ENCODE measurements at places on chromosomes 7 and 10.

- DNase-seq, result no peak
Measured at GRCh38 chr7:91435381-91436059, 171.3 kb downstream of the FZD1 start.

DNA sequence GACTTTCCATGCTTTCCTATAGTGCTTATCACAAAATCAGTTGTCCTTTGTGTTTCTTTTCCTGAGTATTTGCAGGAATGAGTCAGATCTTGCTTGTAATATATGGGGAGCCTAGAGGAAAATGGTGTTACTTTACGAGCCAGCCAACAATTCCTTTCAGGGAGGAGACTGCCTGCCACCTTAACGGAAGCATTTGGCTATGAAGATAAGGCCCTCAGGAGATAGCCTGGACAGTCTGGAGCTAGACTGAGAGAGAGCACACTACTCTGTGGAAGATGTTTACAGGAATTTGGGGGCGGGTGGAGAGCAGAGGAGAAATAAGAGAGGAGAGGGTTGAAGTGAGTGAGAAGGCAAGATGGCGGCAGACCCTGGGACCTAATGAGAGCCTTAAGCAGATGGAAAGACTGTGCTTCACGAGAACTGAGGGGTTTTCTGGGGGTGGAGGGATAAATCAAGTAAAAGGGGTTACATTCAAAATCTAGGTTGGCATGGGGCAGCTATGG, 126.3 kb downstream of the SNX10 start:
- no peak for DNase-seq

GRCh38 chr7:28298870-28299518, 113.3 kb upstream of the CREB5 start:
- DNase-seq, result peak; percentile 70

GRCh38 chr10:21954132-21954531, 49.4 kb downstream of the DNAJC1 start:
- DNase-seq, result no peak

DNA sequence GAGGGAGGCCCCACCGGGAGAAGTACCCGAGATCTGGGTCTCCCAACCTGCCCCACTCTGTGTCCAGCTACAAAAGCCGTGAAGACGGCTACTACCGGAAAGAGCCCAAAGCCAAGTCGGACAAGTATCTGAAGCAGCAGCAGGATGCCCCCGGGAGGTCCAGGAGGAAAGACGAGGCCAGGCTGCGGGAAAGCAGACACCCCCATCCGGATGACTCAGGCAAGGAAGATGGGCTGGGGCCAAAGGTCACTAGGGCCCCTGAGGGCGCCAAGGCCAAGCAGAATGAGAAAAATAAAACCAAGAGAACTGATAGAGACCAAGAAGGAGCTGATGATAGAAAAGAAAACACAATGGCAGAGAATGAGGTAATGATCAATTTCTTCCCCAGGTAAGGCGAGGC, 59.1 kb upstream of the PDCD4 start:
- DNase-seq, result no peak
